ENCODE measurements at places on chromosomes 5 and 9.

DNA sequence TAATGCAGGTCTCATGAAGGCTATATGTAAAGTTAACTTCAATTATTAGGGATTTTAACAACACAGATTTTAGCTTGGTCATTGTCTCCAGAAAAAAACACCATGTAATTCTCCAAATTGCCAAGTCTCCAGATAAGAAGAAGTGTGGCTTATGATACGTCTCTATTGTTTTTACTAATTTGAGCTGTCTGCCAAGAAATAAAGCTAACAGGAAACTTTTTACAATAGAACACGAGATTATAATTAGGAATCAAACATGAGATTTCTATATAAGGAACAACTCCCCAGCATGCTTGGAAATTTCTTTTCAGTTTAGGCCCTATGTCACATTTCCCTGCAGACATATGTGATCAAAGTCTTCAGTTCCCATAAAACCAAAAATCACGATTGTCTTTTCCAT is 142.7 kb downstream of the MCTP1 start:
- DNase-seq = no peak

- DNase-seq = no peak
These were observed 41.4 kb upstream of the CRB2 start for GRCh38 chr9:123314617-123315016.

DNA sequence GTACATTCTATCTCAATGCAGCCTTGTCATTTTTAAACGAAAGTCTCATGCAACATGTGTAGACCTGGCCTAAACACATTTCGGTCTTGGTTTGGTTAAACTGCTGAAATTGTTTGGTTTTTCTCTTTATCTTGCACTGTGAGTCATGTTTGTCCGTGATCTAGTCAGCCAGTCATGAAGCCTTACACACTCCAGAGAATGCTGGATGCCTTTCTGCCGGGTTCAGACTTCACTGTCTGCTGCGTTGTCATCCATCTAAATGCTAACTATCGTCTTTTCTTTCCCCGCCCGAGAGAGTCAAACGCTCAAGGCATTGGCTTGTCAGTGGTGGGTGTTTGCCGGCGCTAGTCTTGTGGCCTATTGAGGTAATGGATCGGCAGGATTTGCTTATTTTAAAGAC is 1194.6 kb upstream of the WWC1 start:
- DNase-seq = no peak

GRCh38 chr5:1759378-1759970 is 40.2 kb downstream of the MRPL36 start:
- DNase-seq = no peak

- no peak for DNase-seq
These were observed 47.8 kb downstream of the PLPP7 start for GRCh38 chr9:131337131-131337848.

DNA sequence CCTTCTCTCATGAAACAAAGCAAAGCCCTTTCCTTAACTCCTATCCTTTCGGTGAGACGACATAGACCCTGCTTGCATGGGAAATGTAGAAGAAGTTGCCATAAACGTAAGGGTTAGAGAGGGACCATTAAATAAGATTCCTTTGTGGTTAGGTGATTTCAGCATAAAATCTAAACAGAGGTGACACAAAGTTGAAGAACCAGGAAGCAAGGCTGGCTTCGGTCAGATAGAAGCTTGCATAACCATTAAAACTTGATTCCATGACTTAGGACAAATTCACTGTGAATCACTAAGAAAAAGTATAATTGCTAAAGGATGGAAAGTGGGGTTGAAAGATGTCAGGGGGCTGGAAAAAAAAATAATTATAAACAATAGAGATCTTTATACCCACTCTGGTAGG is 30.9 kb upstream of the ABLIM3 start:
- no peak for DNase-seq

GRCh38 chr5:111454776-111455175 is 57.6 kb downstream of the STARD4 start:
- DNase-seq = no peak

- DNase-seq = no peak
These were observed 709 bp upstream of the SYNPO start for GRCh38 chr5:150639751-150640150.

- DNase-seq = no peak
These were observed 741.5 kb upstream of the RGMB start for GRCh38 chr5:98031926-98032325.

- no peak for DNase-seq
These were observed 233.6 kb downstream of the ACTL7B start for GRCh38 chr9:108621991-108622855.

- DNase-seq = no peak
These were observed 181.7 kb downstream of the DOCK8 start for GRCh38 chr9:396396-396795.

Measured in stimulated activated CD4-positive, alpha-beta T cell treated with anti-CD3 and anti-CD28 coated beads, Interleukin-15, amount 100 ng/mL, for 48 hours (primary cell).